ENCODE measurements at places on chromosomes 13 and 19.

GRCh38 chr19:44777715-44778347 is at the start of gene CBLC:
TSS of gene CBLC (plus strand) at chr19:44777890. CDS start at chr19:44777932, 42 bp downstream.
- DNase-seq, result peak; percentile 77

- DNase-seq, result no peak
Observed at GRCh38 chr19:14425696-14426138, 6.6 kb upstream of the DDX39A start.

- no peak for DNase-seq
Observed at GRCh38 chr13:91086936-91087716, 260.4 kb upstream of the MIR17HG start.

GRCh38 chr19:47781590-47782262 is 3.2 kb downstream of the SELENOW start:
- no peak for DNase-seq

DNA sequence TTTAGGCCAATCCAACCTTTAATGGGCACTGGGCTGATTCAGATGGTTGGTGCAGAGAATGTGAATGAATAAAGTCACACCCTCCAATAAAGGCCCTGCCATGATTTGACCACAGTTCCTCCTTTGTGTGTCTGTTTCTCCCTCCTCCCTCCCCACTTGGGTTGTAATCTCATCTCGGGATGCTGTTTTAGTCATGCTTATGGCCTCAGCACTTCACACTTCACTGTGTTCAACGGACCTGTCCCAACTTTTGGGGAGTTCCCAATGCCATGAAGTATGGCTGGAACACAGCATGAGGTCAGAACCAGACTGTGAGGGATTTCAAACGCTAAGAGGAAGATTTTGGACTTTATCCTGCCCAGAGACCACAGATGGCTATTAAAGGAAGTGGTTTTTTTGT is 5.6 kb upstream of the RAB8A start:
- DNase-seq, result no peak

DNA sequence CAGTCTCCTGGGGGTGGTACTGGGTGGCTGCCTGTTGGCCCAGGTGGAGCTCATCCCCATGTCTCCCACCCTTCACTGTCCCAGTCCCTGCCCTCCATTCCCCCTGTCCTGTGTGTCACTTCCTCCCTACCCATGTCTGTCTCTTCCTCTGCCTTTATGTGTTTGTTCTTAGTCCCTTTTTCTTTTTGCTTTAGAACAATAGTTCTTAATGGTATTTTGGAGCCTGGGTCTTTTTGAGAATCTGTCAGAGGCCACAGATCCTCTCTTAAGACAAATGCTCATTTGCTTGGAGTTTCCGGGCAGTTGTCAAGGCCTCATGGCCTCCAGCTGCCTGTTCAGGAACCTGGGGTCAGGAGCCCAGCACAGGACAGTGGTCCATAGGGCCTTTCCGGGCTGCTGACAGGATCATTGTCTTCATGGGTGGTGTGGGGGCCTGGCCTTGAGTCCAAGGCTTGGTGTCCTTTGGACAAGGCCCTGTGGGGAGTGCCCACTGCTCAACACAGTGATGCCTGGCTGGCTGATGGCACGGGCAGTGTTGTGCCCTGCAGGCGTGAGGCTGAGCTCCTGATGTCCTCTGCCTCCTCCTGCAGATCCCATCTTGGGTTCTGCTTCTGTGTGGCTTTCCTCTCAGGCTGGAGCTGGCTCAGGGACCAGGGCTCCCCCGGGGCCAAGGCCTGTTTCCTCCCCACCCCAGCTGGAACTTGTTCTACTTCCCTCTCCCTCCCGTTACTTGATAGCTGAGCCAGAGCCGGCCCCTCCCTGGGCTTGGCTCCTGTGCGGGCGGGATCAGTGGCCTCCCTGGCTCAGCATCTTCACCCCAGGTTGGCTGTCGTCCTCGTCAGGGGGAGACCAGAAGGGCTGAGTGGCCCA is 3.5 kb downstream of the EGLN2 start:
- DNase-seq, result no peak

DNA sequence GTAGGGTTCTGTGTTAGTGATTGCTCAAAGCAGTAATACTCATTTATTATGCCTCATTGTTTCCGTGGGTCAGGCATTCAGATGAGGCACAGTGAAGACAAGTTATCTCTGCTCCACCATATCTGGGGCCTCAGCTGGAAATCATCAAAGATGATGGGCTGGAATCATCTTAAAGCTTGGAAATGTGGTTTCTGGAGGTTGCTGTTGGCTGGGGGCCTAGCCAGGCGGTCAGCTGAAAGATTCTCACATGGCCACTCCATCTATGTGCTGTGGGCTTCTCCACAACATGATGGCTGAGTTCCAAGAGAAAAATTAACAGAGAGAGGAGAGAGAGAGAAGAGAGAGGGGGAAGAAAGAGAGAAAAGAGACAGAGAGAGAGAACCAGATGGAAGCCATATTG is 75.5 kb downstream of the OLFM4 start:
- DNase-seq, result no peak

All from type B pancreatic cell (in vitro differentiated cells).